Anterior cingulate cortex (tissue), 58 donors: ENCODE measurements at places on chromosomes 6 and 20.

DNA sequence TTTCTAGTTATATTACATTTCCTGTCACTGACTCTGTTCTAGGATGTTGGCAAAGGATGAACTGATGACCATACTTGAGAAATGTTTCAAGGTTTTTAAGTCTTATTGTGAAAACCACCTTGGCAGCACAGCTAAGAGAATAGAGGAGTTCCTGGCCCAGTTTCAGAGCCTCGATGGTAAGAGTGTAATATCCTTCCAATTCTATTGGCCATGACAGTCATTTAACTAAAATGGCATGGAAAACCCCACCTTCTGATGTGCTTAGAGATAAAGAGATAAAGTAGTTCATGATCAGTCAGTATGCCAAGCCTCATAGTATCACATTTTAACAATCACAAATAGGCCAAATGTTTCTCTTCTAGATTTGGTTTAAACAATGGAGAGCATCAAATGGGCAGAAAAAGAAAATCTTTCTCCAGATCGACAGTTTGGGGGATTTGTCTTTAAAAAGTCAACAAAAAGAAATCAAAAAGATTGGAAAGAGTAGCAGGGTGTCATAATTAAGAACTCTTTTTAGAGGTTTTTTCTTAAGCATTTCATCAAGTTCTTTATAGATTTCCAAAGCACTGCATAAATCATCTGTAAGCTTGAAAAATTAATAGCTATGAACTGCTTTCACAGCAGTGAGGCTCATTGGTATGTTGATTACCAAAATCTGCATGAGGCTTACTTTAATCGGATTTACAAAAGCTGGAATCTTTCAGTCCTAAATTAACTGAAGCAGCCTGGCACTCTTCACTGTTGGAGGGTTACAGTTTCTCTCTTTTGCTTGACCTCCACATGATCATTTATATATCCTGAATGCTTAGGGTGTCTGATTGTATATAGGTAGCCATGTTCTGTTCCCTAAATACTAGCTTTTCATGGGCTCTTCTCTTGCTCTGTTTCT, 48.7 kb downstream of the AKIRIN2 start:
- no peak for DNase-seq

DNA sequence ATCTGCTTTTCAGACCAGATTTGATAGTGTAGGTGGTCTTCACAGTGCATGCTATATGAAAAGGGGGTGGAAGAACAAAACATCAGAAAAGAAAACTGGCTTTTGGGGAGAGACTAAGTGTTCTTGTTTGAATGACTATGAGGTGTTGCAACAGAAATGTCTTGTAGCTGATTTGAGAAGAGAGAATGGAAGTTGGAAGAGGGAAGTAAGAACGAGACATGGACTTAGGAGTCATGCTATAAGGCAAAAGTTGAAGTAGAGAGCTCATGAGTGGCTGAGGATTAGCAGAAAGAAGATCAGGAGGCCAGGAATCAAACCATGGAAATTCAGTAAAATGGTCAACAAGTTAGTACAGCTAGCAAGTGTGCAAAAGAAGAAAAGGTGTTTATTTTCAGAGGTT, 32.1 kb downstream of the FNDC1 start:
- no peak for DNase-seq

GRCh38 chr6:130980310-130981032, 82.6 kb downstream of the EPB41L2 start:
- no peak for DNase-seq

- no peak for DNase-seq
Observed at GRCh38 chr6:129140526-129140925, 257.6 kb downstream of the LAMA2 start.

GRCh38 chr6:33108307-33108706, 32.5 kb downstream of the HLA-DPB1 start:
- DNase-seq: no peak

DNA sequence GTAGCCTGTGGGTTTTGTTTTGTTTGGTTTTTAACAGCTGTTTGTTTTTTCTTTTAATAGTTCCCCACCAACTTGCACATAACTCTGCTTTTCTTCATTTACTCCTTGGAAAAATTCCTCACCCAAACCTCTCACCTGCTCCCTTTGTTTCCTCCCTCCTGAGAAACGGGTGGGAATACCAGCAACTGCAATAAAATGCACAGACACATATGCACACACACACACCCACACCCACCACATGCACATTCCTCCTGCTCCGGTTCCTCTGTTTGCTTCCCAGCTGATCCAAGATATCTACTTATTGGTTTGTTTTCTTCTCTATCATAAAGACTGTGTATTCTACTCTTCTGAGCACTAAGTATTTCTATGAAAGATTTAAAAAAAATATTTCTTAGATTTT, 161.1 kb upstream of the EPHA7 start:
- no peak for DNase-seq

GRCh38 chr6:157755032-157755745, 67.9 kb upstream of the SNX9 start:
- no peak for DNase-seq

- no peak for DNase-seq
Observed at GRCh38 chr20:11232896-11233295, 559.1 kb upstream of the JAG1 start.

DNA sequence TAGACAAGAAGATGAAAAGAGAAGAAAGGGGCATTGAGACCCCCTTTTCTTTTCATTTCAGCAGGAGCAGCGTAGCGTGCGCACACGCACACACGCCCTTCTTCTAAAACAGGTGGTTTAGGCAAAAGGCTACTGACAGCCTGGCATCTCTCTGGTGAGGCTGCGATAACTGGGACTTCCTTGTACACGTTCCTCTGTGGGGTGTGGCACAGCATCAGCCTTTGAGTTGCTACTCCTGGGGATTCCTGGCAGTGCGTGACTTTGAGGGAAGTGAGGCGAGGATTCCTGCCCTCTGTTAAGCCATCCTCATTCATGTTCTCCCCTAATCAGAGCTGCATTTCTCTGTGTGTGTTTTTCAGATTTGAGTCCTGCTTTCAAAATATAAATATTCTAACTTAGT, 94.7 kb downstream of the TMEM170B start:
- DNase-seq: no peak

DNA sequence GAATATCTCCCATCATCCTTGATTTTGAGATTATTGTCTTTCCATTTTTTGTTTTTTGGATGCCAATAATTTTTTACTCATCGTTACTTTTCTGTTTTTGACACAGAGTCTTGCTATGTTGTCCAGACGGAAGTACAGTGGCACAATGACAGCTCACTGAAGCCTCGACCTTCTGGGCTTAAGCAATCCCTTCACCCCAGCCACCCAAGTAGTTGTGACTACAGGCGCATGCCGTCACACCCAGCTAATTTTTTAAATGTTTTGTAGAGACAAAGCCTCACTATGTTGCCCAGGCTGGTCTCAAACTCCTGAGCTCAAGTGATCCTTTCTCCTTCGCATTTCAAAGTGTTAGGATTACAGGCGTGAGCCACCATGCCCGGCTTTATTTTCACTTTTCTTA, 602.4 kb upstream of the AGPAT4 start:
- no peak for DNase-seq

GRCh38 chr20:47689731-47690130, 95.5 kb downstream of the SULF2 start:
- no peak for DNase-seq

DNA sequence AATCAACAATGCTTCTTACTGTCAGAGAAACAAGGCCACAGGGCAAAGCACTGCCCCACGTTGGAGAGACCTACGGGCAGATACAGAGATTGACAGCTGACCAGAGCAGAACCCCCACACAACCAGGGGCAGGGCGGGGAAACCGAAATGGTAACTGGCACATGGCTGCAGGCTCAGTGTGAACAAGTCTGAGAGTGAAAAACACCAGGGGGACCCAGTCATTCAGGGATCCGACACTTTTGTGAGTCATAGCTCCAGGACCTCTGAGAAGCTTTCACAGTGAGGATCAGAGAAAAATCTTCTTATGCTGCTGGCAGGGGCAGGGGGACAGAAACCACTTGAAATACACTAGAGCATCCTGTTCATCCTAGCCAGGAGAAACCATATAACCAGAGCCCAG, 254.2 kb downstream of the C6orf118 start:
- no peak for DNase-seq

- DNase-seq: no peak
Observed at GRCh38 chr6:10759884-10760329, 12.3 kb downstream of the TMEM14B start.

- DNase-seq: no peak
Observed at GRCh38 chr20:49283176-49283702, 5.4 kb upstream of the ZNFX1 start.

- no peak for DNase-seq
Observed at GRCh38 chr20:7094438-7094997, 327.0 kb downstream of the BMP2 start.

- DNase-seq: no peak
Observed at GRCh38 chr20:4697189-4697830, 24.4 kb upstream of the PRND start.

- no peak for DNase-seq
Observed at GRCh38 chr6:73152966-73153757, 72.1 kb downstream of the KHDC1L start.

DNA sequence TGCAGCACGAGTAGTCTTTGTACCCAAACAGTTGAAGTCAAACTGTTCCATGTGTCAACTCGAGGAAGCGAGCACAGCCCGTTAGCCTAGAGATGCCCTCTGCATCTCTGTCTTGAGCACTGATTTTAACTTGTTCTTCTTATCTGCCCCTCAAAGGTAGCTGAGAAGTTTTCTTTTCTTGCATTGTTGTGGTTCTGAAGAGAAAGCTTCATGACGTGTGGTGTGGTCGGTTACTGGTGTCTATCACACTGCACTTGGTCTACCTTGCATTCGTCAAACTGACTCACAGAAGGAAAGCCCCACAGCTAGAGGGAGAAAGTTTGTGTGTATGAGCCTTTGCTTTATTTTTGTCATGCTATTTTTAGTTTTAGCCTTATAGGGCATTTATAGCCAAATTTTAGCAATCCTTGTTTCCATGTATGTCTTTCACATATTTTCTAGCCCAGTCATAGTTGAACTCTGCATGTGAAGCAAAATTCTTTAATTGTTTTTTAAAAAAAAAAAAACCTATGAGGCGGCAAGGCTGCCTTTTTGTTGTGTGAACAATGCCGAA, 115.1 kb downstream of the JAG1 start:
- DNase-seq: no peak

- no peak for DNase-seq
Observed at GRCh38 chr6:39642270-39642669, 82.9 kb downstream of the KIF6 start.

- no peak for DNase-seq
Observed at GRCh38 chr6:32112431-32112980, 3.4 kb upstream of the TNXB start.

DNA sequence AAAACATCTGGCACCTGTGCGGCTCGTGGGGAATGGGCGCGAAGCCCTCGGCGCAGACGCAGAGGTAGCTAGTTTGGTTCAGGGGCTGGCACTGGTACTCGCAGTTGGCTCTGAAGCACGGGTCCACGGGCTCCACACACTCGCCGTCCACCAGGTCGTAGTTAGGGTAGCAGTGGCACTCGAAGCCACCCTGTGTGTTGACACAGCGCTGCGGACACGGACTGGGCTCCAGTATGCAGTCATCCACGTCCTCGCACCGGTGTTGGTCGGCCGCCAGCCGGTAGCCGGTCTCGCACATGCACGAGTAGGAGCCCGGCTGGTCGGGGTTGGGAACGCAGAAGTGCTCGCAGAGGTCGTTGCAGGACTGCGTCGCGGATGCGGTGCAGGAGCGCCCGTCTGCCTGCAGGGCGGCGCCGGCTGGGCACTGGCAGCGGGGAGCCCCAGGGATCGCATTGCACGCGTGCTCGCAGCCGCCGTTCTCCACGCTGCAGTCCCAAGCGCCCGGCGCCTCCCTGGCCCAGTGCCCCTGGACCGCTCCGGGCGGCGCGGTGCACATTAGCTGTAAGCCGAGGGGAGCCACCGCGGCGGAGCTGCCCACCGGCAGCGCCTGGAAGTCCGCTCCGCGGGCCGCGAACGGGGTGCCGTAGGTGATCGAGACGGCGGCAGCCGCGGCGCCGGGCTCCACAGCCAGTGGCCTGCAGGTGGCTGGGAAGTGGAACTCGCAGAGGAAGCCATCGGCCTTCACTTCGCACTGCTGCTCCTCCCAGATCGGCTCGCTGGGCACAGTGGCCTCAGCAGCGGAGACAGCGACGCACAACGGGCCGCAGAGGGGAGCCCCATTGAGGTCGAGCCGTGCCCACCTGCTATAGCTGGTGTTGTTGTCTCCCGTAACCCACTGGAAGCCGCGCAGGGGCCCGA, 930 bp downstream of the THBD start:
- DNase-seq: no peak

DNA sequence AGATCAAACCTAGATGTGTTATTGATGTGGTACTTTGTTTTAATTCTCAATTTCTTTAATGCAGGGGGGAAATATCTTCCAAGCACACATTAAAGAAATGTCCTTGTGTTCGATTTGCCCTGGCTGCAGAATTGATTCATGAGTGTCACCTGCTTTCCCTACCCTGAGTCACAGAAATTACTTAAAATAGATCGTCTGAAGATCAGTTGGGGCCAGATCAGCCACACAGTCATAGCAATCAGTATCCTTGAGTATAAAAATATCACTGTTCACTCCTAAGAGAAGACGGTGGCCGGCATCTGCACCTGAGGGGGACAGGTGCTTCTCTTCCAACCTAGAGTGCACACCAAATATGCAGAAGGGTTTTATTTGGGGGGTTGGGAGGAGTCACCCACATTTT, 115.2 kb upstream of the RIN2 start:
- no peak for DNase-seq

DNA sequence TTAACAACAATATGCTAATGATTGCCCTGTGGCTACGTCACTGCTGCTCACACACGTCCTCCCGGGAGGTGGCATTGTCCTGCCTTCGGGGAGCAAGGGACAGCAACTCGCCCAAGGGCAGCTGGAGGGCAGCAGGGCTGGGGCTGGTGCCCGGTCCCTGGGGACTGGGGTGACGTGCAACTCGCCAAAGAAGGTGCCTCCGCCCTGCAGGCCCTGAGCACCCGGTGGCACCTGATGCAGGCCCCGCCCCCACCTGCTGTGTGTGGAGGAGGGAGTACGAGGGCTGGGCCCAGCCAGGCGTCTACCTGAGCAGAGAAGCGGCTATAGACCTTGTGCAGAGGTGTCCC, 64.8 kb upstream of the SLCO4A1 start:
- DNase-seq: no peak

- no peak for DNase-seq
Observed at GRCh38 chr6:169328112-169328801, 74.6 kb upstream of the THBS2 start.

- DNase-seq: no peak
Observed at GRCh38 chr6:135937106-135937505, 85.6 kb downstream of the PDE7B start.

GRCh38 chr6:3566812-3567211, 110.0 kb upstream of the SLC22A23 start:
- no peak for DNase-seq

DNA sequence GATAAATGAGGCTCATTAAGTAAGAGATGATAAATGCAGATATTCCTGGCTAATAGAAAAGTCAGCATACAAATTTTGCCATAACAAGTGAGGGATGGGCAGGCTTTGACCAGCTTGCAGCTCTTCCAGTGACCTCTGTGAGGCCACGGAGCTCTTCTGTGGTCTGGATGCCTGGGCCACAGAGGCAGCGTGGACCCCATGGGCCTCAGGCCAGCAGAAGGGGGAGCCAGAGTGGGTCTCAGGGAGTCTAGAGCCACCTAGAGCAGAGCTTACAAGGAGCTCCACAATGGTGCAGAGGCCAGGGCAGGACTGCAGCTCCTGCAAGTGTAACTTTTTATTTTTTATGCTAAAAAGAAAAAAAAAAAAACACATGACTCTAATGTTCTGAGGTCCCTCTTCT, 165.1 kb downstream of the ARID1B start:
- DNase-seq: no peak
